ENCODE measurements at places on chromosomes 12 and 14.
A peak's percentile ranks its signal among the peaks of the same experiment; 100 is the strongest.

DNA sequence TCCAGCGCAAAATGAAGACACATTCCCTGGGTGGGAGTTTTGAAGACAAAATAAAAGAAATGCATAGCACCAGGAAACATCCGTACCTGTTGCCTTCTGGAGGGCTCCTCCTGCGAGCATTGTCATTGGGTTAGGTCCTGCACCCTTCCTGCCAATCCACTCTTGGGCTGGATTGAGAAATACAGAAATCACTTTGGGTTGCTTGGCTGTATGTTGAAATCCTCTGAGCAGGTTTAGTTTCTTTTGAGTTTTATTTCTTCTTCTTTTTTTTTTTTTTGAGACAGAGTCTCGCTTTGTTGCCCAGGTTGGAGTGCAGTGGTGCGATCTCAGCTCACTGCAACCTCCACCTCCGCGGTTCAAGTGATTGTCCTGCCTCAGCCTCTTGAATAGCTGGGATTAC, 67.6 kb downstream of the ARF6 start:
- H3K4me3 ChIP-seq: no peak overlapping the region
- H3K27me3 ChIP-seq: no peaks in the 10 kb centered on the region
- no peaks in the 10 kb centered on the region for H3K36me3 ChIP-seq

DNA sequence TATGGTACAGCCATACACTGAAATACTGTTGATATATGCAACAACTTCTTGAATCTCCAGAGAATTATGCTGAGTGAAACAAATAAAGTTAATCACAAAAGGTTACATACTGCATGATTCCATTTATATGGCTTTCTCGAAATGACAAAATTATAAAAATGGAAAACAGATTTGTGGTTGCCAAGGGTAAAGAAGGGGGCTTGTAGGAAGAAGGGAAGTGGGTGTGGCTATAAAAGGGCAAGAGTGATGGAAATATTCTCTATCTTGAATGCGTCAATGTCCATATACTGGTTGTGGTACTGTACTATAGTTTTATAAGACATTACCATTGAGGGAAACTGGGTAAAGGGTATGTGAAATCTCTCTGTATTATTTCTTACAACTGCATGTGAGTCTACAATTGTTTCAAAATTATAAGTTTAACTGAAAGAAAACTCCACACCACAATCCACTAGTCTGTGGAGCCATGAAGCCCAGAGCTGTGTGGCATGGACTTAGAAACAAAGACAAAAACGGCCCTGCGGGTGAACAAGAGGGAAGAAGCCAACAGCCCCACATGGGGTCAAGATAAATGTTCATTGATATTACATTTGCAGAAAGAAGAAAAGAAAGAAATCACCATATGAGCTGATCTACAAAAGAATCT, 18.3 kb upstream of the TSPAN11 start:
- H3K4me1 ChIP-seq: peaks cover 4% of the 10 kb centered on the region
- no peaks in the 10 kb centered on the region for H3K27me3 ChIP-seq
- no peak overlapping the region for H3K4me3 ChIP-seq
- DNase-seq: no peak

DNA sequence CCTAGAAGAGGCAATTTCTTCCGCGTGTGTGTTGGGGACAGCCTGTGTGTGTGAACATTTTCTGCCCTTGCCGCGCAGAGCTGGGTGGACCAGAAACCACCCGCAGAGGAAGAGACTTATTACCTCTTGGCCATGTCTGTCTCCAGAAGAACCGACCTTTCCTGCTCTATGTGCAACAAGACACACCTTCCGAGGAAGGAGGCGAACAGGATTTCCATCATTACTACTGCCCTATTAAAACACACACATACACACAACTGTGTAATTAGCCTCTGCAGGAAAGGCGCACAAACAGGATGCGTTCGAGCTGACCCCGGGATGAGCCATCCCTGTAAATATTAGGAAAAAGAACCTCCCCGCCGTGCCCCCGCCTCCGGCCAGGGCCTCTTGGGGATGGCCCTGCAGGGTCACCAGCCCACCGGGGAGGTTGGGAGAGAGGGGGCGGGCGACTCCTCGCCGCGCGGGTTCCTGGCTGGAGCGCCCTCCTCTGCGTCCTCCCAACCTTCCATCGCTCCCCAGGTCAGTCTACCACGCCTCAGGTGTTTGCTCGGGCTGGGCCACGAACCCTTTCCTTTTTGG, 484 bp upstream of the PRKCH start:
- no peak for DNase-seq
- no peaks in the 10 kb centered on the region for H3K4me1 ChIP-seq
- no peaks in the 10 kb centered on the region for H3K27me3 ChIP-seq
- H3K27ac ChIP-seq: peak overlapping the region; percentile 96
- H3K36me3 ChIP-seq: no peaks in the 10 kb centered on the region

GRCh38 chr14:29788093-29788492, 139.6 kb downstream of the PRKD1 start:
- no peak for DNase-seq
- no peak overlapping the region for H3K27ac ChIP-seq
- H3K36me3 ChIP-seq: no peaks in the 10 kb centered on the region

GRCh38 chr14:65552724-65553123, 140.2 kb downstream of the FUT8 start:
- H3K36me3 ChIP-seq: no peaks in the 10 kb centered on the region
- no peak for DNase-seq
- H3K4me1 ChIP-seq: peaks cover 4% of the 10 kb centered on the region
- H3K27me3 ChIP-seq: no peaks in the 10 kb centered on the region

DNA sequence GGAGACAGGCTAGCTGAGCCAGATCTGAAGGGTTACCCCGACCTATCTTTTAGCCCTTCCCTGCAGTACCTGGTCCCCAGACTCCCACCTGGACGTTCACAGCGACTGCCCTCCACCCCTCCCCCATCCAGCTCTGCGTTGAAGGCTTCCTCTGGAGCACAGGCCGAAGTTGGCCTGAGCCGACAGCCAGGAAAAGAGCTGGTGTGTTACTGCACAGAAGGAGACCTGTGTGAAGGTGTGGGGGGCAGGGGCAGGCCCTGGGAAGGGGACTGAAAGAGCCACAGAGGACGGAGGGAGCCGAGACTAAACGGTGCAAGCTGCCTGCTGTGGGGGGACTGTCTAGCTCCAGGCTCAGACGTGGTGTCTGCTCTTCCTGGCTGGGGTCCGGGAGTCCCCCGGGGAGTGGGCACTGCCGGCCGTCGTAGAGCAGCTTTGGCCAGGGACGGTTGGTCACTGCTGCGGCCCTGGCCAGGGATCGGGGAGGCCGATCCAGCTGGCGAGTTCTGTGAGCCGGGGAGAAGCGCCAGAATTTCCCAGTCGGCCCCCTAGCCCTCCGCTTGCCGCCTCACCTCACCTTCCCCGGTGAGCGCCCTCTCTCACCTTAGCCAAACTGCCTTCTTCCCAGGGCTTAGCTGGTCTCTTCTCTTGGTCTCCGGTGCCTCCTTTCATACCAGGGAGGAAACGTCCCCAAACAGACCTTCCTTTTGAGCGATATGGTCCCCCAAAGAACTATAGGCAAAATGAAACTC, 899 bp upstream of the COL2A1 start:
- no peak overlapping the region for H3K27ac ChIP-seq
- H3K36me3 ChIP-seq: no peaks in the 10 kb centered on the region
- no peak for DNase-seq

- H3K4me1 ChIP-seq: no peaks in the 10 kb centered on the region
- no peaks in the 10 kb centered on the region for H3K27me3 ChIP-seq
- DNase-seq: no peak
Observed at GRCh38 chr12:72390146-72390545, 118.0 kb downstream of the TRHDE start.

GRCh38 chr12:7444076-7444475, at the start of gene CD163L1:
Gene CD163L1, minus strand, starts transcription at chr12:7444153. Its CDS starts 26 bp downstream, at chr12:7444127.
- H3K27ac ChIP-seq: no peak within 1 kb of the TSS
- H3K4me3 ChIP-seq: no peak within 1 kb of the TSS
- no peak for DNase-seq
- H3K4me1 ChIP-seq: no peaks in the 10 kb centered on the region
- H3K36me3 ChIP-seq: no peaks in the 10 kb centered on the region

DNA sequence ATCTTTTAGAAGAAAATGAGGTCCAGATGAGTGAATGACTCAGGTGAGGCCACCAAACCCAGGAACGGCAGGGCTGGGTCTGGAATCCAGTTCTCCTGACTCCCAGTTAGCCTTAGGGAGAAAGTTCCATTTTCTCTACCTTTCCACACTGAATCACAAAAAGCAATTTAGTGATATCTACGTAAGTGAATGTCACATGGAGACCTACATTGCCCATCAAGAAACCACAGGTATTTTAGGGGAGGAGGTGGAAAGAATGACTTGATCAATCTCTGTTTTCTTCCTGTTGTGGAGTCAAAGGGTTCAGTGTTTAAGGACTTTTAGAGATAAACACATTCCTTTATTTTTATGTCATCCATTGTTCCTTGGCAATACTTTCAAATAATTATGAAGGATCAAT, 106.9 kb upstream of the PTPRB start:
- no peak for DNase-seq
- H3K4me3 ChIP-seq: no peak overlapping the region
- H3K36me3 ChIP-seq: no peaks in the 10 kb centered on the region
- no peaks in the 10 kb centered on the region for H3K27me3 ChIP-seq
- H3K27ac ChIP-seq: no peak overlapping the region

GRCh38 chr12:117854339-117855012, 114.3 kb downstream of the KSR2 start:
- no peaks in the 10 kb centered on the region for H3K27me3 ChIP-seq
- H3K4me3 ChIP-seq: no peak overlapping the region
- DNase-seq: no peak
- peaks cover 9% of the 10 kb centered on the region for H3K4me1 ChIP-seq

- H3K36me3 ChIP-seq: peaks cover 29% of the 10 kb centered on the region
- H3K27me3 ChIP-seq: no peaks in the 10 kb centered on the region
- H3K4me3 ChIP-seq: no peak overlapping the region
- H3K27ac ChIP-seq: no peak overlapping the region
Observed at GRCh38 chr14:50718949-50719348, 50.8 kb upstream of the SAV1 start.

DNA sequence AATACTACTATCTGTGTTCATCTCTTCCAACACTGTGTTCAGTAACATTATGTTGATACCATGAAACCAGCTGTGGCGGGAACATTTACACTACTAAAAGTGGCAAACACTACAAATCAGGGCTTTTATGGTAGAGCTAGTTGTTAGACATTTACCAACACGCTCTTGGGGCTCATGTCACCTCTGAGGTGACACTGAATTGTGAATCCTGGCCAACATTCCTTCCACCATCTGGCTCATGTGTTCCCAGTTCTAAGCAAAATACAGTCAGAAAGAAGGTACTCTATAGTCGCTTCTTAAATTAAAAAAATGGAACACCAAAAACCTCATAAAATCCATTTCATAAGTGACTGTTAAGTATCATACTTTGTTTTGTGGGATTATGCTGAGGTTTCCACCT, 436.6 kb downstream of the FUT8 start:
- no peak overlapping the region for H3K4me3 ChIP-seq
- H3K4me1 ChIP-seq: no peaks in the 10 kb centered on the region
- DNase-seq: no peak
- no peaks in the 10 kb centered on the region for H3K36me3 ChIP-seq
- H3K27ac ChIP-seq: no peak overlapping the region
- no peaks in the 10 kb centered on the region for H3K27me3 ChIP-seq

DNA sequence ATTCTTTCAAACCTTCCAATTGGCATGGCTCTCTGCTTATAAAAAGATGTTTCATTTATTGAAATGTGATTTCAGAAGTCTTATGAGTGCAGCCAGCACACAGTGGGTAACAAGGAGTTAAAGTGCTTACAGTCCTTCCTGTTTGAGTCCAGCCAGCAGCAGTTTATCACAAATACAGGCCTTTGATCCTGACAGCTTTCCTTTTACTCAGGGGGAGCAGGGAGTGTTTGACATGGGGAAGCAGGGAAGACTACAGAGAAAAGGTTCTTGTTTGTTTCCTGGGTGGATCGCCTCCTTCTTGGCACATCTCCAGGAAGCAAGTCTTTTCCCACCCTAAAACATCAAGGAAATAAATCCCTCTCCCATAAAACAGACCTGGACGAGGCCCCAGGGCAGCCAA, 216.1 kb downstream of the MSRB3 start:
- H3K4me3 ChIP-seq: no peak overlapping the region
- H3K27me3 ChIP-seq: peaks cover 7% of the 10 kb centered on the region
- H3K4me1 ChIP-seq: no peaks in the 10 kb centered on the region
- no peaks in the 10 kb centered on the region for H3K36me3 ChIP-seq
- H3K27ac ChIP-seq: no peak overlapping the region
- no peak for DNase-seq

DNA sequence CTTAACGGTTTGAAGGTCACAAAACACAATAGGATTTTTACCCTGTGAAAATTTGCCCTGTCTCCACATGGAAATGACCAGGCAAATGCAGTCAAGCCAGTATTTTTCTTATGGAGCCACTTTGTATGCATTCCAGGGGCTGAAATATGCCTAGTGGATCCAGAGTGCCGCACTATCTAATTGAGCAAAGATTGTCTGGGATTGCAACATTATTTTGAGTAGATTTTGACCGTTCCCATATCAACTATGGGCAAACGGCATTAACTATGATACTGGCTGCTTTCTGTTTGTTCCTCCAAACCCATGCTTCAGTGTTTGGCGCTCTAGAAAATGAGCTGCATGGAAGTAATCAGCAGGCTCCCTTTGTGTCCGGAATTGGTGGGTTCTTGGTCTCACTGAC, 223.0 kb downstream of the BTG1 start:
- no peak for DNase-seq
- H3K4me3 ChIP-seq: no peak overlapping the region
- H3K27me3 ChIP-seq: no peaks in the 10 kb centered on the region
- H3K27ac ChIP-seq: no peak overlapping the region
- H3K4me1 ChIP-seq: peaks cover 15% of the 10 kb centered on the region

GRCh38 chr14:32683679-32684078, 255.0 kb upstream of the NPAS3 start:
- H3K27ac ChIP-seq: no peak overlapping the region
- no peaks in the 10 kb centered on the region for H3K36me3 ChIP-seq
- no peaks in the 10 kb centered on the region for H3K4me1 ChIP-seq

- no peaks in the 10 kb centered on the region for H3K36me3 ChIP-seq
- H3K27me3 ChIP-seq: no peaks in the 10 kb centered on the region
- H3K4me3 ChIP-seq: no peak overlapping the region
- no peak overlapping the region for H3K27ac ChIP-seq
- H3K4me1 ChIP-seq: no peaks in the 10 kb centered on the region
Observed at GRCh38 chr12:64590183-64590582, 20.1 kb upstream of the RASSF3 start.

GRCh38 chr14:33580841-33581240, 370.0 kb downstream of the EGLN3 start:
- H3K27ac ChIP-seq: no peak overlapping the region
- no peaks in the 10 kb centered on the region for H3K4me1 ChIP-seq
- no peaks in the 10 kb centered on the region for H3K36me3 ChIP-seq
- no peaks in the 10 kb centered on the region for H3K27me3 ChIP-seq
- DNase-seq: no peak

DNA sequence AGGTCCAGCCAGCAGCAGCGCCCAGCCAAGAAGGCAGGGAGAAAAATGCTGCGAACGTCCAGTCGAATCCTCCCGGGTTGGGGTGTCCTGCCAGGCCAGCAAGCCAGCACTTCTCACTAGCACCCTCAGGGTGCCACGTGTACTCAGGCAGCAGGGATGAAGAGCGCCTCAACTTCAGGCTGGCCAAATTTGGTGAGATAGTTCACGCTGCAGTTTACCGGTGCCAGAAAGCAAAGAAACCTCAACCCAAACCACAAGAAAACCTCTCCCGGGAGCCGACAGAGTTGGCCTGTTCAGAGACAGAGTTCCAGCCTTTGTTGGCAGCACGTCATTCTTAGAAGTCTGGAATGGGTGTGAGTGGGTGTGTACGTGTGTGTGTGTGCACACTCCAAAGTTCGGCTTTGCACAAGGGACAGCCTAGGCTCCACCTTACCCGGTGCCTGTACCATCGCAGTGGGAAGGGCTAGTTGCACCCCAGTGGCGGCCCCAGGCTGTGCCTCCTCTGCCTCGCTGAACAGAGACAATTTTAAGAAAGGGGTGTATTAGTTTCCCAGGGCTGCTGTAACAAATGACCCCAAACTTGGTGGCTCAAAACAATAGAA, 42.1 kb downstream of the ELK3 start:
- H3K4me3 ChIP-seq: no peak overlapping the region
- peak overlapping the region; percentile 95 for H3K27ac ChIP-seq
- peaks cover 4% of the 10 kb centered on the region for H3K36me3 ChIP-seq
- DNase-seq: no peak
